Left ventricle myocardium inferior (tissue), 1 donor: ENCODE measurements at places on chromosomes 16 and 17. TPM values are rescaled to one million over a fixed set of nuclear protein-coding genes. Genes with fewer than 3 reads are reported as not detected.

DNA sequence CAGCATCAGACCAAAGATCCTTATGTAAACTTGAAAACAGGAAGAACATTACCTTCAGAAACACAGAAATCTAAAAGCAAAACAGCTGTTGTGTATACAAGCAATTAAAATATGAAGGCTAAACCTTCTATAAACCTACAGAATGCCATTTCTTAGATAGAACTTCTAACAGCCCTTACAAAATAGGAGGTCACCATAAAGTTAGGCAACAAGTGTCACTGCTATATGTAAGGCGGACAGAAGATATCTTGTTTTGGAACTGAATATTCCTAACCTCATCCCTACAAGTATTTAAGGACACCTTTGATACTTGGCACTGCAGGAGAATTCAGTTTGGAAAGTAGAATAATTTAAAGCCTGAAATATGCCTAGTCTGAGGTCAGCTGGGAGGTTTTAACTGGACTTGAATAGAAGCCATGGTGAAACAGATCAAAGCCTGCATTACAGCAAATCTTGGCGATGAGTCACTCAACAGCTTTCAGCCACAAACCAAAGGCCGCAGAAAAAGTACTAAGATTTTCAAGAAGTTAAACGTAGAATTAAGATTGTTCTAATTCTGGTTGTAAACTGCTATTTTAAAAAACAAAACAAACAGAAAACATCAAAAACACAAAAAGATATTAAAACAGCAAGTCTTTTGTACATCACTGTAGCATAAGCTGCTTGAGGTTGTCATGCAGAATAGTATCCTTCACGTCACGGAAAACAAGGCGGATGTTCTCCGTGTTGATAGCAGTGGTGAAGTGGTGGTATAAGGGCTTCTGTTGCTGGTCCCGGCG lies 42.7 kb downstream of the GNA13 start:
- no peak for DNase-seq

The NACA2 gene
- not detected for total RNA-seq

GRCh38 chr16:13435873-13436474 lies 484.0 kb upstream of the ERCC4 start:
- no peak for DNase-seq

The GP1BA gene
- 0.22 TPM for total RNA-seq

The SMPD3 gene
- total RNA-seq = 0.16 TPM

The EVI2A gene
- total RNA-seq = 2.9 TPM
